ENCODE measurements at places on chromosomes 5 and 9.

DNA sequence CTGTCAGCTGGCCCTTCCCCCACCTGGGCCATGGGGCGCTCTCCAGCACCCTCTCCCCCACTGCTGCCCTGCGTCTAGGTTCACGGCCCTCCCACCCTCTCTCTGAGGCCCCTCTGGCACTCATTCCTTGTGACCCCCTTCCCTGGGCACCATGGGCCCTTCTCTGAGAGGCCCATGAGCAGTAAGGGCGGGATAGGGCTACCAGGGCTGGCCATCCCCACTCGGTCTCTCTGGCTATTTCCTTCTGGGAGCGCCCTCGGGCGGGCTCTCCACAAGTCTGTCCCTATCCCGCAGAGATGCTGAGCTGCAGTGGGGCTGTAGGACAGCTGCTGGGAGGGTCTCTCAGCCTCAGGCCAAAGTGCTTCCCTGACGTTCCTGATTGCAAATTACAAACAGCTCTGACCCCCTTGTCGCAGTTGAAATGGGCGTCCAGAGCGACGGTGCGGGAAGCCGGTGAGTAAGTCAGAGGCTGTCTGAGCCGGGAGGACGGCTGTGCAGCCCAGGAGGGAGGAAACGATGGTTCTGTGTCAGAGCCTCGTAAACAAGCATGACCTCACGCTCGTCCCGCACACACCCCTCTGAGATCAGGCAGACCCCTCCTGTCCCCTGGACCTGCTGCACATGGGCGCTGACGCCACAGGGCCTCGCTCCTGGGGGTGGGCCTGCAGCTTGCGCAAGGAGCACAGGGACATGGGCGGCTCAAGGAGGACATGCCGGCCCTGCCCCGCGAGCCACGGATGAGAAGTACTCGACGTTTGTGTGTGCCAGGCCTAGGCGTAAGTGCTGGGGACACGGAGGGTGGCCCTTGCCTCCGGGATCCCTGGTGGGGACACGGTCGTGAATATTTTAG, 36.3 kb upstream of the GFPT2 start:
- no peak for DNase-seq

- DNase-seq: no peak
Observed at GRCh38 chr5:143506836-143507552, 103.5 kb upstream of the NR3C1 start.

DNA sequence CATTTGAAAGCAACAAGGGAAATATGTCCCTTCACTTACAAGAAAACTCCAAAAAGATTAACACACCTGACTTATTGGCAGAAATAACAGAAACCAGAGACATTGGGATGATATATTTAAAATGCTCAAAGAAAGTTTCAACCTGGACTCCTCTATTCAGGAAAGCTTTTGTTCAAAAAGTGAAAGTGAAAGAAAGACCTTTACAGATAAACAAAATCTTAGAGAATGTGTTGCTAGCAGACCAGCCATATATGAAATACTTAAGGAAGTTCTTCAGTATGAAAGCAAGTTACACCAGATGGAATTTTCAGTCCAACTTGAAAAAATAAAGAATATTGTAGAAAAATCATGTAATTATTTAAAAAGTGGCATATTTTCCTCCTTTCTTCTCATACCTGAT, 1075.1 kb downstream of the NR2F1-AS1 start:
- no peak for DNase-seq

DNA sequence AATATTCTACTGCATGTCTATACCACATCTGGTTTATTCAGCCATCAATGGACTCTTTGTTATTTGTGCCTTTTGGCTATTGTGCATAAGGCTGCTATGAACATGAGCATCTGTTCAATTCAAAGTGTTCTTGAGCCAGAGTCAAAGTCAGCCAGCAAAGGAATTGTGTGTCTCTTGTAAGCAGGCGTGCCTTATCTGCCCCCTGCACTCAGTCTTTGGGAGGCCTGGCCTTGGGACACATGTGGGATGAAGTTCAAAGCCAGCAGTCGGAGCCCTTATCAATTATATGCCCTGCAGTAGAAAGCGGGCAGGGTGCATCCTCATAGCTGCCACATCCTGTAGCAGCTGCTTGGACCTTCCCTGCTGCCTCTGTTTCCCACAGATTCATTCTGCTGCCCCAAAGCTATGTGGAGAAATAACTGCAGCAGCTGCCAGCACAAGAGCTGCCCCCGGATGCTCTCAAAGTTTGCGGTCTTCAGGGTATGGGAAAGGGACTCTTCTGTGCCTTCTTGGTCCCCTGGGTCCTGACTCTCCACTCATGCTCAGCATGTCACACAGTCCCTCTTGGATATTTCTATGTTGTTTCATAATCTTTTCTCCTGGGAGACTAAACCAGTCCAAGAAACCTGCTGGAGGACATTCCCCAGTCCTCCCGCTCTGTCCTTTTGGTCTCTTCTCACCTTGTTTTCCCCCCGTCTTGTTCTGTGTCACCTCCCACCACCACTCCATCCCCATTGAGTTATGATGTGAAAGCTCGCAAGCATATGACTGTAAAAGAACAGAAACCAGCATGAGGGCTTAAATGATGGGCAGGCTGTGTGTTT, 35.9 kb downstream of the STOM start:
- no peak for DNase-seq

GRCh38 chr5:79976759-79977515, 14.1 kb downstream of the MTX3 start:
- no peak for DNase-seq

GRCh38 chr5:171835066-171835465, 49.4 kb downstream of the SMIM23 start:
- no peak for DNase-seq

GRCh38 chr5:129511291-129511690, 51.2 kb downstream of the ADAMTS19 start:
- DNase-seq: no peak

DNA sequence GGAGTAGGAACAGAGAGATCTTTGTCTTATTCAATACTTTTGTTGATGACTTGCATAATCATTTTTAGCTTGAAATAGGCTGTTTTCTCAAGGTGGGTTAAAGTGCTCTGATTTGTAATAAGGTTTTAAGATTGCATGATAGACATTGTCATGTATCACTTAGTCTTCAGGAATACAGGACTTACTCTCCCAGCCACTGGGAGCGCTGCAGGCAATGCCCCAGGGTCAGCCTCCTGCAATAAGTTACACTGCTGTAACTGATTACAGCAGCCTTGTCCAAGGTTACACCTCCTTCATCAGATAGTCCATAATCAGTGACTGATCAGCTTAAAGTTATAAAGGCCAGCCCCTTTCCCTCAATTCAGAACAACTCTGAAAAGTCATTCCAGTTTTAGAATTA, 218.6 kb downstream of the ESM1 start:
- no peak for DNase-seq

DNA sequence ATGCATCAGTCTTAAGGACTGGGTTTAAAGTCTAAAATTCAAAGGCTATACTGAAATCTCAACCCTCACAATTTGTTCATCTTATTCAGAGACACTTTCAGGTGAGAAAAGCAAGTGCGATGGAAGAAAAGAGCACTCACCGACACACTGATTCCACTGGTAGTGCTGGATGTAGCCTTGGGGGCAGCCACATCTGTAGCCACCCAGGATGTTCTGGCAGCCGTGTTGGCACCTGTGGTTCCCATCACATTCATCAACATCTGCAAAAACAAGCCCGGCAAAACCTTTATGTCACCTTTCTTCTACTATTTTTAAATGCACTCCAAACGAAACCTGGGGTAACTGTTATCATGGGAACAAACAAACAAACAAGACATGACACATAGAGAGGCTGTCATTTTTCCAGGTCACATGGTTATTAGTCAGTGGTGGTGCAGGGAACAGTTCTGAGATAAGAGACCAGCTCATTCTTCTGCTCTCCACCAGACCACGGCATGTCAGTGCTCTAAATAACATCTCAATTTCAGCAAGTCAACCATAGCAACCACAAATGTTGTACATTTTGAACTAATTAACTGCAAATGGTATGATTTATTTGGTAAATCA, 188.4 kb downstream of the SLC12A2 start:
- DNase-seq: peak; percentile 12

GRCh38 chr9:89843074-89843473, 238.3 kb downstream of the GADD45G start:
- DNase-seq: no peak

DNA sequence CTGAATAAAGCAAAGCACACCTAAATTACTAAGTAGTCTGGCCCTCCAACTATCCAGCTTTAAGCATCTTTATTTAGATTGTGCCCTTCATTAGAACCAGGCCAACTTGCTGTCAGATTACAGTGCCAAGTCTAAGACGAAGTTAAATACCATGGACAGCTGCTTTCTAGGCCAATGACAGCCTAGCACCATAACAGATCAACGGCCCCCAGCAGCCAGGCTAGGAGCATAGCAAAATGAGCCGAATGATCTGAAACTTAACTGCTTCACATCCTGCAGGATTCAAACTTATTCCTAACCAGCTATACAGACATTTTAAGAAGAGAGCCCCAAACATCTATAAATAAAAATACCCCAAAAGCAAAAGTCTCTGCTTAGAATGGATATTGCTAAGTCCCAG, 6.8 kb downstream of the SLC24A2 start:
- DNase-seq: no peak

- DNase-seq: no peak
Observed at GRCh38 chr5:618450-618849, 6.3 kb downstream of the CEP72 start.
